ENCODE measurements at places on chromosomes 16 and 17.

- DNase-seq = no peak
Observed at GRCh38 chr16:1028056-1028455, 44.5 kb upstream of the SSTR5 start.

- no peak for DNase-seq
Observed at GRCh38 chr17:419073-419735, 66.6 kb upstream of the RPH3AL start.

GRCh38 chr16:57282510-57283213 is 1.8 kb downstream of the PLLP start:
- no peak for DNase-seq

DNA sequence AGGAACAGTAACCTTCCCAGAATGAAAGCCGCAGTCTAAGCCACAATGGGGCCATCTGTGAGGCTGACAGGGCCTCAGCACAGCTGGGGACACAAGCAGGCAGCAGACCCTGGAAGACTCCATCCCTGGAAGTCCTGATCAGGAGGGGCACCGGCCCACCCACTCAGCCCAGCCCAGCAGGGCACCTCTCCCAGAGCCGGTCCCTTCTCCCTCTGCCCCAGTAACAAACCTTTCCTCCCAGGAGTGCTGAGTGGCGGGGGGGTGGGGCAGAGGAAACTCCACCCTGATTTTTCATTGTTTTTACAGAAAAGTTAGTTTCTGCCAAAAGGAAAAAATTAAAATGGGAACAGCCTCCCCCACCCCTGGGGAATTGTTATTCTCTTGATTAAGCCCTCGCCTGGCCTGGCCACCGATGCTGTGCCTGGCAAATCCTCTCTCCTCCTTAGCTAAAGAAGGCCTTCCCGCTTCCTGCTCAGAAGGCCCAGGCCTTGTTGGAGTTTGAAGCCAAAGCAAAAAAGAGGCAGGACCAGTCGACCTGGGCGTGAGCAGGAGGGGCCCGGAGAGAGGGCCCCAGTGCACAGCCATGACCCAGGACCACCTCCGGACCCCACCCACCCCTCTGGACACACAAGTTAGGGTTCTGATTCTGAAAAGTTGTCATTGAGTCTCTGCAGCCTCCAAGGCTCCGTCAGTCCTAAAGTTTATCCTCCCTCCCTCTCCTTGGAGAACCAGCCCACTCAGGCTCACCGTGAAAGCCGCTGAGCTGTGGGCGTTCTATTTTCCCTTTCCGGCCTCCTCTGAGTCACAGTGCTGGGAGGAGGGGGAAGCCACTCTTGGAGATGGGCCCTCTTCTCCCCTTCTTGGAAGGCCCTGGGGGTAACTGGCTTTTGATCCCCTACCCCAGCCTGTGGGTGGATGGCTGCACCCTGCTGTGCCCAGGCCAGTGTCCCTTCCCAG is 128.4 kb upstream of the TNRC6C start:
- no peak for DNase-seq

DNA sequence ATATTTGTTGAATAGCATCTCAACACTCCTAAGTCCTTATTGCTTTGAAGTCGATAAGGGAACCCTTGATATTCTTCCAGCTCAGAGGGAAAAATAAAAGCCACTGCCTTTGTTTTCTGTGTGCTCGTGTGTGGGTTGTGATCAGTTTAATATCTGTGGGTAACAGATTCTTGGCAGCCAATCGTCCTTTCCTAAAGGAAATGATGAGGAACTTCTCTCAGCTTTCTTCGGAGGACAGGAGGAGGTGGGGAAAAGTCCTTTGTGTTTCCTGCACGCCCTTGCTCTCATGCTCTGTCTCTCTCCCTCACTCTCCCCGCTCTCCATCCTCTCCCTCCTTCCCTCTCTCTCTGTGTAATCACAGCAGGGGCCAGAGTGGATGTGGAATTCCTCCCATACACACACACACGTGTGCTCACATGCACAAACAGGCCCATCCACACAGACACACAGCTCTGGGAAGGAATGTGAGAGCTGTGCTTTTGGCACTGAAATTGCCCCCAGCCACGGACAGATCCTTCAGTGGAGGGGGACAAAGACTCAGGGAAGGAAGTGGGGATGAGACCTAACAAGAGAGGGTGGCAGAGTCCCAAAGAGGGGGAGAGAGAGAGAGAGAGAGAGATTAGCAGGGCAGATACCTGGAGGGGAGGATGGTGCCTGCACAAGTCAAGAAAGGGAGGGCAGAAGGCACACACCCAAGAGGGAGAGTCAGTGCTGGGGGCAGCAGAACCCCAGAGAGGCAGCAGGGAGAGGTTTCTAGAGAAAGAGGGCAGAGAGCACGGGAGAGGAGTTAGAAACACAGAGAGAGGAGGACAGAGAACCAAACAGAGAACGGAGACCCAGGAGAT is 83.5 kb upstream of the PLCG2 start:
- no peak for DNase-seq

- no peak for DNase-seq
Observed at GRCh38 chr17:9533441-9533840, 42.2 kb downstream of the STX8 start.

GRCh38 chr17:75118307-75118706 is 8.5 kb downstream of the ARMC7 start:
- no peak for DNase-seq

- no peak for DNase-seq
Observed at GRCh38 chr17:74307984-74308773, 17.8 kb upstream of the KIF19 start.

DNA sequence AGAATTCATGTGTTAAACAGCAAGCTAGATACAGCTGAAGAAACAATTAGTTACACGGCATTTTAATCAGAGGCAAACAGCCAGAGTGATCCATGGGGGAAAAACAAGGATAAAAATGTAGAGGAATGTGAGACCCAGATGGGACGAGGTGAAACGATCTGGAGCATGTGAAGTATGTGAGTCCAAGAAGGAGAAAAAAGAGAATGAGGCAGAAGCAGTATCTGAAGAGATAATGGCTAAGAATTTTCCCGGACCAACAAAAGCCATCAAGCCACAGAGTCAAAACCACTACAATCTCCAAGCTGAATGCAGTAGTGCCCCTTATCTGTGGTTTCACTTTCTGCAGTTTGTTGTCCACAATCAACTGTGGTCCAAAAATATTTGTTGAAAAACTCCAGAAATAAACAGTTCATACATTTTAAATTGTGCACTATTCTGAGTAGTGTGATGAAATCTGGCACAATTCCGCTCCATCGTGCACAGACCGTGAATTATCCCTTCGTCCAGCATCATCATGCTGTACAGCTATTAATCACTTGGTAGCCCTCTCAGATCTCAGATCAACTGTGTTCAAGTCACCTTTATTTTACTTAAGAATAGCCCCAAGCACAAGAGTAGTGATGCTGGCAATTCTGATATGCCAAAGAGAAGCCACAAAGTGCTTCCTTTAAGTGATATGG is 18.8 kb downstream of the MYH10 start:
- no peak for DNase-seq

GRCh38 chr17:30309591-30309990 is 17.8 kb upstream of the BLMH start:
- no peak for DNase-seq

- peak; percentile 4 for DNase-seq
Observed at GRCh38 chr17:12974005-12974531, 43.8 kb downstream of the ELAC2 start.

GRCh38 chr17:35073991-35074627 is 10.6 kb upstream of the RFFL start:
- no peak for DNase-seq

- no peak for DNase-seq
Observed at GRCh38 chr17:40462343-40463121, 19.3 kb downstream of the IGFBP4 start.

GRCh38 chr17:35709874-35710273 is 21.6 kb upstream of the RASL10B start:
- peak; percentile 61 for DNase-seq

DNA sequence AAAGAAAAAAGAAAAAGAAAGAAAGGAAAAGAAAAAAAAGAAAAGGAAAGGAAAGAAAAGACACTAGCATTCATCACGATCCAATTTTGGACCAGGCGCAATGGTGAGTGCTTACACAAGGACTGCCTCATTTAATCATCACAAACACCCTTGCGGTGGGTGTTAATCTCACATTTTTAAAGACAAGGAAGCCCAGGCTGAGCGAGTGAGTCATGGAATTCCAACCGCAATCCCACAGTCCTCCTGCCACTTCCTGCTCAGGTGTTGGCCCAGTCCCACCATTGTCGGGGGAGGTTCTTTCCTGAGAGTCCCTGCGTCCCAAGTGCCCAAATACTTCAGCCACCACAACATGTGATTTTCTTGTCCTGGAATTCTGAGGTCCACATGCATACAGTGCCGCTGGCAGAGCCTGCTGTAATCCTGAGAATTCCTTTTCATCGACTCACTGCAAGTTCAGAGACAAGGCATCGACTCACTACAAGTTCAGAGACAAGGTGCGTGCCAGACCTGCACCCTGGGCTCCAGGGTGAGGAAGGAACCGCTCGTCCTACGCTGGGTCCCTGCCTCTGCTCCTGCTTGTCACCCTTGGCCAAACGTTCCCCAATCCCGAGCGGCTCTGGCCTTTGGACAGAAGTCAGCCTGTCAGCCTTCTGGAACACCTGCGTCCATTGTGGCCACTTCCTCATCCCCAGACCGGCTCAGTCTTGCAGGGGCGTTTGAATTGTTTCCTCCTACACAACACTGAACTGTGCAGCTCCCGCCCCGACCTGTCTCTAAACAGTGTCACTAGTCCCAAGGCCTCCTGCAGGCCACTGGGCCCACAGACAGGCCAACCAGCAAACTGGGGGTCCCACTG is 5.8 kb downstream of the ZG16B start:
- no peak for DNase-seq

DNA sequence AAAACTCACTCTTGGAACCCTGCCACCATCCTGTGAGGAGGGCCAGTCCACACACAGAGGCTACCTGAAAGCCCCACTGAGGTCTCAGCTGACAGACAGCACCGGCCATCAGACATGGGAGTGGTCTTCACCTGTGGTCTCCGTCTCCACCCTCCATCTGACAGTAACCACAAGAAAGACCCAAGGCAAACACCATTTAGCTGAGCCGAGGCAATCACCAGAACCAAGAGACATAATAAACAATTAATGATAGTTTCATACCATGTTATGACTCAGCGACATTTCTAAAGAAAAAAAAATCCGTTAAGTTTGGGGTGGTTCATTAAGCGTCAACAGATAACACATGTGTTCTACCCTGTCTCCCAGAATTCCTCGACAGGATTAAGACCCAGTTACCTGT is 6.1 kb upstream of the EVPLL start:
- DNase-seq = no peak
